ENCODE measurements at places on chromosomes 2 and 18.

- DNase-seq = no peak
Measured at GRCh38 chr2:8612734-8613179, 69.1 kb upstream of the ID2 start.

GRCh38 chr2:98903767-98904485, 32.1 kb downstream of the CRACDL start:
- no peak for DNase-seq

DNA sequence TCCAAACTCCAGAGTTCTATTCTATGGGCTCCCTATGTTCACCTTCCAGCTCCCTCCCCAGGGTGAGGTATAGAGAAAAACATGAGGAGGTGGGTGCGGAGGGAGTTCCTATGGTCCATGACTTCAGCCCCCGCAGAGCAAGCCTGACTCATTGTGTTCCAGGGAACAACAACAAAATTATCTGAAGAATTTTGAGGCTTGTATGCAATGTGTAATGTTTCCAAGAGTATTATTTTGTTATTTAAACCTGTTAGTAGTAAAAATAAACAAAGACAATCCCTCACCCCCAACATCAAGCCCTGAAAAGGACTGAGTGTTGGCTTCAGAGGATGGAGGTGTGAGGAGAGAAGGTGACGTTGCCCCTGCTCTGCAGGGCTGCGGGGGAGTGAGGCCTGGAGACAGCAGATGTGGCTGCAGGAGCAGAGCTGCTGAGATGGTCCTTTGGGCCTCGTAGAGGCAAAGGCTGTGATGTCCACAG, 29.0 kb downstream of the LAMA3 start:
- no peak for DNase-seq

GRCh38 chr2:15120631-15121030, 440.5 kb downstream of the NBAS start:
- DNase-seq = no peak

GRCh38 chr2:130826821-130827501, 9.8 kb upstream of the ARHGEF4 start:
- DNase-seq = no peak

DNA sequence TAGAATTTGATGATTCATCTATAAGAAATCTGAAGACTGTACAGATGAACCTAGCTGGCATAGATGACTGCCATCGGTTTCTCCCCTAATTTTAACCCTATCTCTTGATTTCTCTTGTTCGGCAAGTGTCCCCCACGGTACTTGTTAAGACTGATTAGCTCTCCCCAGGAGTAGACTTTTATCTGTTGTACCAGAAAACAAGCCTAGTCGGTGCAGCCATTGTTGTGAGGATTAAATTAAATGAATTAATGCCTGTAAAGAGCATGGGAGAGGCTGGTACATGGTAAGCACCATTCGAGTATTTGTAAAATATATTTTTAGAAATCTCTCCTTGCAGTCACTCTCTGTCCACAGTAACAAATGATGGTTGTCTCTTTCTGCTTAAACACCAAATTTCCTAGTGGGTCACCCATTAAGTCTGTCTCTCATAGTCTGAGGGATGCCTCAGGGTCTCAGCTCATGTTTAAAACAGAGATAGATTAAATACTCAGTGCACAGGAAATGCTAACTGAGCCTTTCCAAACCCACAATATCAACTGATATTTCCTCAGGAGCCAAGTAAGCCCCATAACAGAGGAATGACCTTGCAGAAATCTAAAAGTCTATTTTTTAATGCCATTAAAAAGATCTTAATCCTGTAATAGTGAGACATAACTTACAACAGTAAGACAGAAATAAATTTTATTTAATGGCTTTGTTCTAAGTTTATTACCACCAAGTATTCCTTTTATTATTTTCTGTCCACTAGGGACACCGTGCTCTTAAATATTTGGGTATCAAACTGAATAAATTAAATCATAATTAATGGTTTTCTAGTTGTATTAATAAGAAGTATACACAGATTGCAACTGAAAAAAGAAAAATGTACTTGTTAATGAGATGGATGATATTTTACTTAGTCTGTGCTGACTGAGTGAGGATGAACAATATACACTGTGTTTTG, 2.9 kb upstream of the B4GALT6 start:
- DNase-seq = no peak

GRCh38 chr2:161576421-161576820, 47.8 kb upstream of the SLC4A10 start:
- DNase-seq = no peak

- no peak for DNase-seq
Measured at GRCh38 chr2:128313091-128313836, 5.4 kb downstream of the HS6ST1 start.

GRCh38 chr2:70671092-70671675, 96.8 kb downstream of the ADD2 start:
- DNase-seq = no peak

GRCh38 chr2:24824966-24825882, 32.0 kb downstream of the CENPO start:
- DNase-seq = no peak

- no peak for DNase-seq
Measured at GRCh38 chr2:24012521-24013188, 2.8 kb downstream of the MFSD2B start.

DNA sequence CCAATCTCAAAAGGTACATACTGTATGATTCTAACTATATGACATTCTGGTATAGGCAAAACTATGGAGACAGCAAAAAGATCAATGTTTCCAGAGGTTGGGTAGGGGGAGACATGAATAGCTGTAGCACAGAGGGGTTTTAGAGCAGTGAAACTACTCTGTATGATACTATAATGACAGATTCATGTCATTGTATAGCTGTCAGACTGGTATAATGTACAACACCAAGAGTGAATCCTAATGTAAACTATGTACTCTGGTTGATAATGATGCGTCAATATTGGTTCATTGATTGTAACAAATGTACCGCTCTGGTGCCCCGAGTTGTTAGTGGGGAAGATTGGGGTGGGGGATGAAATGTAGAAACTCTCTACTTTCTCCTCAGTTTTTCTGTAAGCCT, 172.4 kb upstream of the SPOPL start:
- DNase-seq = no peak

GRCh38 chr18:74387383-74387782, 69.7 kb downstream of the DIPK1C start:
- DNase-seq = no peak

DNA sequence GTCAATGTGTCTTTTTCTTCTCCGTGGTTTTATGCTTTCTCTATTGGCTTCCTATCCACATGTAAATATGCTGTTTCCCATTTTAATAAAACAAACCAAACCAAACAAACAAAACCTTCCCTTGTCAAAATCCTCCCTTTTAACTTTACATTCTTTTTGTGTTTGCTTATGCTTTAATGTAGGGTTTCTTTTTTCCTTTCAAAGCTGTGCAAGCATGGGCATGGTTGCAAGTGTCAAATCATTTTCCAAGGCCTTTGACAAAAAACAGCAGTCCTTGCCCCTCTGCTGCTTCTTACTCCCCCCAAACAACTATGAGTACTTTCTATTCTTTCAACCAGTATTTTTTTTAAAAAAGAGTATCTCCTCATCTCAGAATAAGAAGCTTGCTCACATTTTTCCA, 66.0 kb upstream of the ACYP2 start:
- DNase-seq = no peak

DNA sequence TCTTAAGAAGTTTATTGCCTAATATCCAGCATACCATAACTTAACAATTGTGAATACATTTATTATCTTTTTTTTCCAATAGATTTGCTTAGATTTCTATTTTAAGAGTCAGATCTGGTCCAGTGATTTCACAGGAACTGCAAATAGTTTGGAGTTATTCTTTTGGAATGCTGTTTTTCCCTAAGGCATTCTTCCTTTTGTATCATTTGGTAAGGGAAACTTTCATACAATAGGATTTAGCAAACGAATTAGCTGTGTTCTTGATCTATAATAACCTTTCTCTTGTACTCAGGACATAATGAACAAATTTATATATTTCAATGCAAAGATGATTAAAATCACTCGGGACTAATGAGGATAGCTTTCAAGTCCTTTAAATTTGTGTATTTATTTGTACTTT, 201.6 kb downstream of the ERBB4 start:
- no peak for DNase-seq

DNA sequence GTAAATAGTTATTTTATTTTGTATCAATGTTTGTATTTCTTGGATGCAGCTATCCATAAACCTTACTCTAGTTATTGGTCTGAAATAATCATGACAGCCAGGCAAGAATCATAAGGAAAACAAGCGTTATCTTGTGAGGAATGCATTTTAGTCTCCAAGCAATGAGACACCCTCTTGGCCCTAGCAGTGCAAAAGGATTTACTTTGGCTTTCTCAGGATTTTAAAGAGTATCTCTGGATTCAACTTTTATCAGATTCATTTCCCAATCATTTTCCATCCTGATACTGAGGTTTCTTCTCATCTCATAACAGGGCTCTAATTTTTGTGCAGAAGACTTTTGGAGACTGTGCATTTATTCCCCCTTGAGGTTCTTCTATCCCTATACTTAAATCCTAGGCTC, 480.8 kb downstream of the TMX3 start:
- no peak for DNase-seq

DNA sequence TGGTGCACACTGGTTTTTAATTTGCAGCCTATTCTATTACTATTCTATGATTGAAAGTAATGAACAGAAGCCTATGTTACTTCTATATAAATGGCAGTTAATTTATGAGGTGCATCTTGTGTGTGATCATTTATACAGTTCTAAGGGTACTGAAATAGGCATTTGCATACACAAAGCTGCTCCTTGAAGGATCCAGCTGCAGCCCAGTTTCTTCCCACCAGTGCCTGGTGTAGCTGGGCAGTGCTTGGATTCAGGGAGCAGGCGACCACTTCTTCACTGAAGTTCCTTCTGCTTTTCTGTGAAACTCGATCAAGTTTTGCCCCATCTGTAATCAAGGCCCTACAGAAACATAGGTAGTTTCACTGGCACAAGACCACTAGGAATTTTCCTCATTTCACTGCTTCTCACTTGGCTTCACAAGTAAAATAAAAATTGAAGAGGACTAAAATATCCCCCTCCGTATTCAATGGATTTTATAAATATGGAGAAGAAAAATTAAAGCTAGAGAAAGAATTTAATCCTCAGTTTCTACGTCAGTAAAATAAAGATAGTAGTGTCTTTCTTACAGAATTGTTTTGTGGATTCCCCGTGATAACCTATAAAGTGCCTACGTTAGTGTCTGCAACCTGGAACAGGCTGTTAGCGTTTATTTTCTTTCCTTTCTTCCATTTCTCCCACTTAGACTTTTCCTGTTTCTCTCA, 1.7 kb upstream of the LPIN2 start:
- DNase-seq = no peak

GRCh38 chr18:331221-331821, 63.5 kb upstream of the THOC1 start:
- DNase-seq = no peak

DNA sequence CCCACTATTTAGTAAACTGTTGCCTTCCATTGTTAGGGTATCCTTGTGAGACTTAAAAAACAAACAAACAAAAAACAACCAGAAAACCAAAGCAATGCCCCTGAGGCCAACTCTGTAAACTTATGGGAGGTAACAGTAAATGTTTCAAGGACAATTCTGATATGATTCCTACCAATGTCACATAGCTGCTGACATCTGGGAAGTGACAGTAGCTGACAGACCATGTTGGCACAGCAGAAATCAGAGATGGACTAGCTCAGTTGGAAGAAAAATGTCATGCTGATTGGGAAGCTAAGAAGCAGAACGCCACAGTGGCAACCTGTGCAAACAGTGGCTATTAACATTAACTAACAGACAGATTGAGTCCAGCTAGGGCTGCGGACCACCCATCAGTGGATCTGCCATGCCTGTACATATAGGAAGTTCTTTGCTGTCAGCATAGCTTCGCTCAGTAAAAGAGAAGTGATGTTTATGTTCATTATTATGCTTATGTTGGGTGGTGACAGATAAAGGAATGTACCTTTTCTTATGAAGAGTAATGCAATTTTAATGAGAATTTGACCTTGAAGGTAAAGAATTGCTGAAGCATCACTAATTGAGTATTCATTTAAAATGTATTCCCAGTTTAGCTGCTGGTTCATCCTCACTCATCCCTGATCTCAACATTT, 180.6 kb downstream of the PARD3B start:
- no peak for DNase-seq

GRCh38 chr2:10775831-10776230, 36.8 kb downstream of the PDIA6 start:
- no peak for DNase-seq

GRCh38 chr2:136378712-136379595, 261.0 kb upstream of the CXCR4 start:
- peak; percentile 42 for DNase-seq

- no peak for DNase-seq
Measured at GRCh38 chr2:231250146-231250545, 51.7 kb downstream of the ARMC9 start.

DNA sequence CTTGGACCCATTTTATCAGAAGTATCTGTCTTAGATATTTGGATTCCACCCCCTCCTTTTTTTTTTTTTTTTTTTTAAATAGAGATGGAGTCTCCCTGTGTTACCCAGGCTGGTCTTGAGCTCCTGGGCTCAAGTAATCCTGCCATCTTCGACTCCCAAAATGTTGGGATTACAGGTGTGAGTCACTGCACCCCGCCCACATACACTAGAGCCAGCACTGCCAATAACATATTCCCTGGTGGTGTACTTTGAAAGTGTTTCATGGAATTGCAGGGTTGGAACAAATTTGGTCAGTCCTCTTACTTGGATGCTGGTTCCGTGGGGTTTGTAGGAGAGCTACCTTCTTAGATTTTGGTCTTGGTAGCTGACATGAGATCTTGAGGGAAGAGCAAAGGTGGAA, 15.0 kb downstream of the PDCL3 start:
- DNase-seq = no peak

DNA sequence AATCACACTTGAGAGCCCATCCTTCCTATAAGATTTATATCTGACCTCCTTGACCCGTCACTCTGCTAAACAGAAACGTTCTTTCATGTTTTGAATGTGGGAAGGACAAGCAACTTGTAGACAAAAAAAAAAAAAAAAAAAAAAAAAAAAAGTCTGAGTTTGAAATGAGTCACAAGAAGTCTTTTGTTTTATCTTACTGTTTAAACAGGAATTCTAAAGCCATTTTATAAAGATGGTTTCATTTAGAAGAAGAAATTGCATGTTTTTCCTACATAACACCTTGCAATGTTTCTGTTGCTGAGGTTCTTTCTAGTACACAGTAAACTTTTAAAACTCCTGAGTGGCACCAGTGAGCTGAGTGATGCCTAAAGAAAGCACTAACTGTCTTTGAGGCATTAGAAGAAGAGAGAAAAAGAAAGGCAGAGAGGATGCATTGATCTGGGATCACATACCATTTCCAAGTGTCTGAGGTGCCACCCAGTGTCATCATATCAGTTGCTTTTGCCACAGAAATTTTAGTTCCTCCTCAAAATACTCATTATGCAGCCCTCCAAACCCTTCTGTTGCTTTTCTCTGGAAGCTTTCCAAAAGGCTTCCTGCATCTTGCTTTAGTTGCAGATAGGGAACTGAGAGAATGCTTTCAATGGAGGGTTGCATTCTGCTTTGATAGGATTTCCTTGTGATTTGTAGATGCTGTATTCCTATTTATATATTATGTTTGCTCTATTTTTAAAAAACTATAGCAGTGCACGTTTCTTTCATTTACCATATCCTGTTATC, 69.1 kb downstream of the ACVR2A start:
- DNase-seq = no peak
